GM23338 (cell line): ENCODE measurements at places on chromosomes 13 and 19. TPM values are rescaled to one million over a fixed set of nuclear protein-coding genes. Genes with fewer than 3 reads are reported as not detected.

The TLE6 gene
- total RNA-seq = 0.70 and 2.4 TPM in 2 replicates

The SULT2A1 gene
- total RNA-seq = not detected in 2 replicates

The ZNF844 gene
- 9.7 and 10.5 TPM in 2 replicates for total RNA-seq

The CD70 gene
- total RNA-seq = 2.0 and 7.3 TPM in 2 replicates

The PNMA8A gene
- 17.8 and 19.6 TPM in 2 replicates for total RNA-seq

The GGN gene
- total RNA-seq = 0.14 and 0.70 TPM in 2 replicates

The TPTE2 gene
- total RNA-seq = not detected in 2 replicates

The ATP8B3 gene
- 2.8 and 6.0 TPM in 2 replicates for total RNA-seq

The SULT2B1 gene
- total RNA-seq = 1.3 TPM in 1 of 2 replicates, not detected in the other
